ENCODE measurements at places on chromosomes 12 and 14. TPM values are rescaled to one million over a fixed set of nuclear protein-coding genes. Genes with fewer than 3 reads are reported as not detected.

GRCh38 chr14:74400919-74401503 is 25.0 kb downstream of the SYNDIG1L start:
- no peak overlapping the region for H3K4me3 ChIP-seq
- no peak for DNase-seq
- H3K36me3 ChIP-seq: no peaks in the 10 kb centered on the region
- no peaks in the 10 kb centered on the region for H3K27me3 ChIP-seq
- no peaks in the 10 kb centered on the region for H3K4me1 ChIP-seq

- H3K4me1 ChIP-seq: no peaks in the 10 kb centered on the region
- no peak overlapping the region for H3K27ac ChIP-seq
- no peaks in the 10 kb centered on the region for H3K27me3 ChIP-seq
- H3K36me3 ChIP-seq: no peaks in the 10 kb centered on the region
- DNase-seq: no peak
These were observed 163.7 kb downstream of the IPO8 start for GRCh38 chr12:30531731-30532678.

DNA sequence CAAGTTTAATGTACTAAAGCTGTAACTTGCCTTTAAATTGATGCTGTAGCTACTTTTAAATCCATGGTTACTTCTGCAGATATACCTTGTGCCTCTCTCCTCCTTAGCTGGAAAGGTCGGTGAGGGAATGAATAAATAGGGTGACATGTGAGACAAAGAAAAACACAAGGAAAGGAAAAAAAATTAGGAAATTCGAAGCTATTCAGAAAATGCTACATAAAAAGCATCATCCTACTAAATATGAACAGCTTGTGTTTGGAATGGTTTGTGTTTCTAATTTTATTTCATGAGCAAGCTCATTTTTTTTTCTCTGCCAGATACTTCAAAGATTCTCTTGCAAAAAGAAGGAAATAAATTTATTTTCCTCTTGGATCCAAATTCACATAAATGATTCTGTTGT is 186.3 kb upstream of the NUDT4 start:
- no peaks in the 10 kb centered on the region for H3K36me3 ChIP-seq
- H3K4me3 ChIP-seq: no peak overlapping the region
- H3K27me3 ChIP-seq: no peaks in the 10 kb centered on the region

PRB2 gene
- total RNA-seq: not detected

- H3K4me3 ChIP-seq: peak overlapping the region; percentile 34
- DNase-seq: no peak
- H3K27me3 ChIP-seq: no peaks in the 10 kb centered on the region
- H3K36me3 ChIP-seq: no peaks in the 10 kb centered on the region
- peaks cover 10% of the 10 kb centered on the region for H3K4me1 ChIP-seq
These were observed 58.9 kb downstream of the DHRS2 start for GRCh38 chr14:23694949-23695663.

DNA sequence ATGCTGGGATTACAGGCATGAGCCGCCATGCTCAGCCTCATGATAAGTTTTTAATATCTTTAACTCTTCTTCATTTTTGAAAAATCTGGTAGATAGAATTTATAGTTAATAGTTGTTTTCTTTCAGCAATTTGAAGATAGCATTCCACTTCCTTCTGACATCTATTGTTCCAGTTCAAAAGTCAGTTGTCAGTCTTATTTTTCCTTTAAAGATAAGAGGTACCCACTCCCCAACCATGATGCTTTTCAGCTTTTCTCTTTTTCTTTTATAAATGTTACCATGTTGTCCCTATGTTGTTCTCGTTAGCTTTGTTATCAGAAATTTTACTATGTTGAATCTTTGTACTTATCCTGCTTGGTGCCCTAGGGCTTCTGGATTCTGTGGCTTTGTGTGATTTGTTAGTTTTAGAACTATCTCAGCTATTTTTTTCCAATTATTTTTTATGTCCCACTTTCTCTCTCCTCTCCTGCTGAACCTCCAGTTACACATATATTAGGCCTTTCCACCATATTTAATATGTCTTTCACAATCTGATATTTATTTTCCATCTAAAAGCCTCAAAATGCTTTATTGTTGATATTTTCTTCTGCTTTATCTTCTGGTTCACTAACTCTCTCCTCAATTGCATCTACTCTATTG is 181.6 kb upstream of the FOXN3 start:
- no peaks in the 10 kb centered on the region for H3K36me3 ChIP-seq
- H3K27me3 ChIP-seq: no peaks in the 10 kb centered on the region
- H3K27ac ChIP-seq: no peak overlapping the region
- no peaks in the 10 kb centered on the region for H3K4me1 ChIP-seq
- DNase-seq: no peak

TMTC1 gene
- 80.6 TPM for total RNA-seq

- peaks cover 15% of the 10 kb centered on the region for H3K4me1 ChIP-seq
- H3K4me3 ChIP-seq: peak within 1 kb of the TSS; percentile 95
- H3K36me3 ChIP-seq: no peaks in the 10 kb centered on the region
- peak within 1 kb of the TSS; percentile 93 for H3K27ac ChIP-seq
- no peaks in the 10 kb centered on the region for H3K27me3 ChIP-seq
These were observed at the start of gene CDC42BPB for GRCh38 chr14:103057372-103058163. TSS of gene CDC42BPB (minus strand) at chr14:103057549. CDS start at chr14:103057173, 376 bp downstream.

SLC39A2 gene
- total RNA-seq: not detected

POTEG gene
- total RNA-seq: not detected

TMPRSS12 gene
- not detected for total RNA-seq

KRT72 gene
- total RNA-seq: not detected

DNA sequence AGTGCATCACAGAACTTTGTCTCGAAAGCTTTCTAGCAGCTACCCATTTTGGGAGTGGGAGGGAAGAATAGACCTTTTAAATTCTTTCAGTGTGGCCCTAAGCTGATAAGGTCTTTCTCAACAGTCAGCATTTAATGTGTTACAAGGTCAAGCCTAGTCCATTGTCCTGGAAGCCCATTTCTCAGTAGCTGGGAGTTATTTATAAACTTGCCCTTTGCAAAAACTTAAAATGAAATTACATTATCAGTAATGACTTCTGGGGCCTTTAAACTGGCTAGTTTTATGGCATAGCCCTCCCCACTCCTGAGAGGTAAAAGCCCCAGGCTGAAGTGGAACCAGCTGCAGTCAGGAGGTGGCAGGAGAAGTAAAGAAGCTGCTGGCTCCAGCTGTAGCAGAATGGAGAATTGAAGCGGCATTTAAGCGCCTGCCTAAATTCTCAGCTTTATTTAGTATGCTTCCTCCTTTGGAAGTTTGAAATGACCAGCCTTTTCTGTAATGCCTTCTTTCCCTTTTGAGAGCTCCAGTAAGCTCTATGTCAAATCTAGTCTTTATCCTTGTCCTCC is 12.4 kb downstream of the COPZ1 start:
- H3K36me3 ChIP-seq: no peaks in the 10 kb centered on the region
- H3K4me1 ChIP-seq: peaks cover 10% of the 10 kb centered on the region
- no peaks in the 10 kb centered on the region for H3K27me3 ChIP-seq
- peak overlapping the region; percentile 79 for H3K27ac ChIP-seq
- DNase-seq: no peak
- no peak overlapping the region for H3K4me3 ChIP-seq

- H3K36me3 ChIP-seq: no peaks in the 10 kb centered on the region
- no peak for DNase-seq
- no peak overlapping the region for H3K4me3 ChIP-seq
- H3K4me1 ChIP-seq: no peaks in the 10 kb centered on the region
- no peak overlapping the region for H3K27ac ChIP-seq
These were observed 25.4 kb downstream of the DHRS2 start for GRCh38 chr14:23661542-23661941.

CCDC38 gene
- not detected for total RNA-seq

DNA sequence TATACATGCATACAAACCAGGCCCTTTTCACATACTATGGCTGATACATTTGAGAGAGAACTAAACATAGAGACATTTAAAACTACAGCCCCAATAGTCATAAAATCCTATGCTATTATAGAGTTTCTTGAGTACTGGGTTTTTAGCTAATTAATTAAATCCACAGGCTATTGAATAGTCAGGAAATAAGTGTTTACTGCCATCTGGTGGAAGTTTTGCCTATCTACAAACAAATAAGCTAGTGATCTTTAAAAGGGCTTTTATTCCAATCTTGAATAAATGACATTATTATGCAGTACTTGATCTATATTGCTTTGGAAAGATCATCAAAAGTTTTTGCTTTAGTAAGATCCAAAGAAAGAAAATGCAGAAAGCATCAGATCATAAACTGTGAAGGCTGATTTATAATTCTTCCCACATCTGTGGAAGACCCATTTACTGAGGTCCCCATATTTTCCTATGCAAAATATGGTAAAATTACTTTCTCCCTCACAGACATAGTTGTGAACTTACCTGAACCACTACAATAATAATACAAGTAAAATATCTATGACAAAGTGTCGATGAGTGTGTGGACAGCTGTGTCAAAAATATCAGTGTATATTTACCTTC is 131.3 kb downstream of the ITPR2 start:
- no peak overlapping the region for H3K4me3 ChIP-seq
- no peak for DNase-seq
- H3K36me3 ChIP-seq: no peaks in the 10 kb centered on the region
- H3K4me1 ChIP-seq: no peaks in the 10 kb centered on the region
- no peak overlapping the region for H3K27ac ChIP-seq
- no peaks in the 10 kb centered on the region for H3K27me3 ChIP-seq

DNA sequence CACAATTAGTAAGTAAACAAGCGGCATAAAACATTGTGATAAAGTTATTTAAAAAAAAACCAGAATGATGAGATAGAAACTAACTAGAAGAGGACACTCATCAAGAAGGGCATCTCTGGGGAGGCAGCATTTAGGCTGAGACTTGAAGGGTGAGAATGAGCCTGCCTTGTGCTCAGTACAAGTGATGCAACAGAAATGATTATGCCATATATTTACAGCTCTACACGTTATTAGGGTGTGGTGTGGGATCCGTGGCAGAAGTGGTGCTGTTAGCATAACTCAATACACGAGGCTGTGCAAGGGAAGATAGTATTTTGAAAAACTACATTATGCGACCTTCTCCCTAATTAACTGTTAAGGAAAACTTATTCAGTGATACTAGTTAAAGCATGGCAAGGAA is 178.5 kb upstream of the ATF7IP start:
- no peak overlapping the region for H3K4me3 ChIP-seq
- no peaks in the 10 kb centered on the region for H3K27me3 ChIP-seq
- no peak for DNase-seq
- no peaks in the 10 kb centered on the region for H3K4me1 ChIP-seq
- H3K27ac ChIP-seq: no peak overlapping the region
- no peaks in the 10 kb centered on the region for H3K36me3 ChIP-seq

DNA sequence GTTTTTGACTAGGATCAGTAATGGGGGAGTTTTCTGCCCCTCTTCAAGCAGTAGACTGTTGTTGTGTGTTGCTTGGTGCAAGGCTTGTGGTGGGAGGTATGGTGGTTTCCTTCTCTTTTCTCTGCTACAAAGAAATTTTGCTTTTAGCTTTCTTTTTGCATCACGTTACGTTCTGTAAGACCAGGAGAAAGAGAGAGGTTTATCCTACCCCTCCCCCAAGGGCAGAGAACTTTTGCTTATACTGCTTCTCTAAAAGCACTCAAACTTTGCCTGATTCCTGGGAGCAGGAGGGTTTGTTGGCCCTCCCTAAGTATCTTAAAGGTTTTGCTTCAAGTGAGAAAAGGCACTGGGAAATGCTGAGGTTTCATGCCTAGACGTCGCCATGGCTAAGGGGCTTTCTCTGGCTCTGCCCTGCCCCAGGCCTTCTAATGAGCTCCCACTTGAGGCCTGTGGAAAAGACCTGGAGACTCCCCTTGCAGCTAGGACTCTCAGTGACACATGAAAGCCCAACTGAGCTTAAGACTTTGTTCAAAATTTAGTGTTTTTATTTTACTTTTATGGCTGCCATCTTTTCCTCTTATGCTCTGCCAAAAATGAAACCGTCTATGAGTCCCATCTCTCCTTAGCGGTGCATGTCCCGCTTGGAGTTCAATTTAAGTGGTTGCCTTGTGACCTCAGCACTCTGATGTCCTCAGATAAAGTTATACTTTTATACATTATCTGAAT is 49.2 kb downstream of the EIF2S3B start:
- no peaks in the 10 kb centered on the region for H3K36me3 ChIP-seq
- H3K4me3 ChIP-seq: no peak overlapping the region

DNA sequence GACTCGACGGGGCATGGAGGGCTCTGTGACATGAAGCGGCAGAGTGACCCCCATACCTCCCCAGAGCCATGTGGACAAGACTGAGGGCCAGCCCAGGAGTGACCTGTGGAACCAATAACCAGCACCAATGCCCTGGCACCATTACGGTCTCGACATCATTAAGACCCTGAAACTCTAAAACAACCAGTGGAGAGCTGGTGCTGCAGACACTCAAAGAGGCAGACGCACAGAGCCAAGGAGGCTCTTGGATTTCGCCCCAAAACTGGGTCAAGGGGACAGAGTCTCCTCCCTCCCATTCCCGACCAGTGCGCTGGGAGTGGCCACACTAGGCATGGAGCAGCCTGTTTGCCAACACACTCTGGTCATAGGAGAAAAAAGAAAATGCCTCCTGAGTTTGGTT is 41.6 kb upstream of the VASH1 start:
- no peaks in the 10 kb centered on the region for H3K36me3 ChIP-seq

DNA sequence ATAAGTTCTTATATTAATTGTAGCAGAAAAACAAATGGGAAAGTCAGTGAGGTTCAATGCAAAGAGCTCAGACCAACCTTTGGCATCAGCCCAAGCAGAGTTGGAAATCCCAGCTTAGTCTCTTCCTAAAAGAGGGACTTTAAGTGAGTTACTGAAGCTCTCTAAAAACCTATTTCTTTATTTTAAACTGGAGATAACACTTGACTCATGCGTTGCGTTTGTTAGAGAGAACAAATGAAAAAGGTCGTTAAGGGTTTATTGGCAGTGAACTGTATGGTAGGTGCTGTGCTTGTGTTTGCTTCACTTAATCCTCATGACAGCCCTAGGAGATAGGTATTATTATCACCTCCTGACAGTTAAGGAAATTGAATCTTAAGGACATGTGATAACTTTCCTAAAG is 396.5 kb downstream of the RAD51B start:
- H3K4me1 ChIP-seq: no peaks in the 10 kb centered on the region
- H3K27me3 ChIP-seq: no peaks in the 10 kb centered on the region

KRT86 gene
- total RNA-seq: 0.35 TPM

GRCh38 chr14:32307881-32308582 is 21.1 kb upstream of the AKAP6 start:
- H3K27ac ChIP-seq: no peak overlapping the region
- H3K36me3 ChIP-seq: no peaks in the 10 kb centered on the region
- no peaks in the 10 kb centered on the region for H3K27me3 ChIP-seq
- no peak overlapping the region for H3K4me3 ChIP-seq
- no peaks in the 10 kb centered on the region for H3K4me1 ChIP-seq

GRCh38 chr12:92702754-92703679 is at the start of gene PLEKHG7:
TSS of gene PLEKHG7 (plus strand) at chr12:92702989. CDS start at chr12:92706632, 3,643 bp downstream.
- no peaks in the 10 kb centered on the region for H3K27me3 ChIP-seq
- DNase-seq: no peak
- H3K4me3 ChIP-seq: no peak within 1 kb of the TSS
- H3K27ac ChIP-seq: no peak within 1 kb of the TSS
- H3K4me1 ChIP-seq: no peaks in the 10 kb centered on the region

PPP2R3C gene
- total RNA-seq: 48.0 TPM
